ENCODE measurements at places on chromosomes 6 and 20.

GRCh38 chr6:136701045-136701444 lies 91.2 kb downstream of the MAP3K5 start:
- DNase-seq = no peak

DNA sequence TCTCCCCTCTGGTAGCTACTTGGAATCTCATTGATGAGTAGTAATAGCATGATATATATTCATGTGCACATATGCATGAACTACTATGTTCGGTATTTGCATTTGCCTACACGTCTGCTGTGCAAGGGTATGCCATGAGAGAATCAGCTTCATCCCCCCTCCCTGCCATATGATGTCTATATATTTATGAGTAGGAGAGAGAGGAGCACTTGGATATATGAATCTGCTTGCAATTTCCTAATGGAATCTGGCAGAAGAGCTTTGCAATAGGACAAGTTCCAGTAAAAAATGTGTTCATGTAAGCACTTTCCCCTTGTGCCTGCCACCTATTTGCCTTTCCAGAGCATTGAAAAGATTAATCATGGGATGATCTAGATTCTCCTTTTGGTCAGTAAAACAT lies 76.2 kb upstream of the BACH2 start:
- no peak for DNase-seq

DNA sequence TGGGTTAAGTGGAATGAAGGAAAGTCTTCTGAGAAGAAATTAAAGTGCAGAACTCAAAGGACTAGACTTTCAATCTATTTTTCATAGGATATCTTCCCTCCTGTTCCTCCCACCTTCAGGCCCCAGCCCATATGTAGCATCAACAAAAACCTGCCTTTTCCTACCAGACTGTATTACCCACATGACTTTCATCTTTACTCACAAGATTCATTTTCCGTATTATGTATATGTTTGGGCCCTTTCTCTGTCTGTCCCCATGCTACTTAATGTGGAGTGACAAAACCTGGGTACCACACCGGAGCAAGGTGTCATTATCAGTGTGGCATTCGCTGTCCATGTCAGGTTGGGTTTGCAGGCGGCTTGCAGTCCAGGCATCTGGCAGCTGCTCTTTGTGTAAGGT lies 18.8 kb upstream of the CNR1 start:
- no peak for DNase-seq

GRCh38 chr20:35465976-35466375 lies 10.6 kb downstream of the CEP250 start:
- DNase-seq = no peak

- DNase-seq = no peak
Observed at GRCh38 chr6:146355521-146356100, 188.0 kb upstream of the RAB32 start.

- DNase-seq = no peak
Observed at GRCh38 chr6:74248966-74249365, 553.0 kb downstream of the CD109 start.

GRCh38 chr6:134400941-134401340 lies 83.0 kb upstream of the SGK1 start:
- DNase-seq = no peak

- no peak for DNase-seq
Observed at GRCh38 chr6:13233106-13233505, 95.2 kb downstream of the TBC1D7 start.

DNA sequence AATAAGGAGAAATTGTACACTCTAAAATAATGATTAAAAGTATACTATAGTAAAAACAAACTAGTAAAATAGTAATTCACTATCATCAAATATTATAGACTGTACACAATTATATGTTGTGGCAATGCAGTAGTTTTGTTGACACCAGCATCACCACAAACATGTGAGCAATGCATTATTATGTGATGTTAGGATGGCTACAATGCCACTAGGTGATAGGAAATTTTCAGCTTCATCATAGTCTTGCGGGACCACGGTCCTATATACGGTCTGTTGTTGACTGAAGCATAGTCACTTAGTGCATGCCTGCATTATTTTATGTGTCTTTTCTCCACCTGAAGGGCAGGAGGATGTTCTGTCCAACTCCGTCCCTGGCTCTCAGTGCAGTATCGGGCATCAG lies 104.8 kb upstream of the NEDD9 start:
- DNase-seq = no peak

GRCh38 chr6:30757261-30757904 lies 13.0 kb upstream of the IER3 start:
- no peak for DNase-seq

DNA sequence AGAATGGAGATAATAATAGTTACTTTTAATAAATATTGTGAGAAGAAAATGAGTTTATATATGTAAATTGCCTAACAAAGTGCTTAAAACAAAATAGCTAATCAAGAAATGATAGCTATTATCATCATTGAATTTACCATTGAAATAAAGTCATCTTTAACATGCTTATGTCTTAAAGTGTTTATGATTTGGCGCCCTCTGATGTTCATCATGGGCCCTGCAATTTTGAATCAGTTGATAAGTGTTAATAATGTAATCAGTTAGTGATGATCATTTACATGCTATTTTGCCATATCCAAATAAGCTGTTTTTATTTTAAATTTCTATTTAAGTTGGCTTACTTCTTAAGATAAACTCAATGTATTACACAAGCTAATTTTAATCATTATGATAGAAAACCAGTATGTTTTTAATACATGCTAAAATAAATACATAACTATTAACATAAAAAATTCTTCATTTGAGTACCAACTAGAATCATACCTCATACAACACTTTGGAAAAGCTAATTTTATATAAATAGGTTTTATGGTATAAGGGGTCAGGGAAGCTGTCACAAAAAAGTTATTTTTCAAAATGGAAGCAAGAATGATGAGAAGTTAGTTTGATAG lies 39.2 kb upstream of the TPD52L1 start:
- no peak for DNase-seq

DNA sequence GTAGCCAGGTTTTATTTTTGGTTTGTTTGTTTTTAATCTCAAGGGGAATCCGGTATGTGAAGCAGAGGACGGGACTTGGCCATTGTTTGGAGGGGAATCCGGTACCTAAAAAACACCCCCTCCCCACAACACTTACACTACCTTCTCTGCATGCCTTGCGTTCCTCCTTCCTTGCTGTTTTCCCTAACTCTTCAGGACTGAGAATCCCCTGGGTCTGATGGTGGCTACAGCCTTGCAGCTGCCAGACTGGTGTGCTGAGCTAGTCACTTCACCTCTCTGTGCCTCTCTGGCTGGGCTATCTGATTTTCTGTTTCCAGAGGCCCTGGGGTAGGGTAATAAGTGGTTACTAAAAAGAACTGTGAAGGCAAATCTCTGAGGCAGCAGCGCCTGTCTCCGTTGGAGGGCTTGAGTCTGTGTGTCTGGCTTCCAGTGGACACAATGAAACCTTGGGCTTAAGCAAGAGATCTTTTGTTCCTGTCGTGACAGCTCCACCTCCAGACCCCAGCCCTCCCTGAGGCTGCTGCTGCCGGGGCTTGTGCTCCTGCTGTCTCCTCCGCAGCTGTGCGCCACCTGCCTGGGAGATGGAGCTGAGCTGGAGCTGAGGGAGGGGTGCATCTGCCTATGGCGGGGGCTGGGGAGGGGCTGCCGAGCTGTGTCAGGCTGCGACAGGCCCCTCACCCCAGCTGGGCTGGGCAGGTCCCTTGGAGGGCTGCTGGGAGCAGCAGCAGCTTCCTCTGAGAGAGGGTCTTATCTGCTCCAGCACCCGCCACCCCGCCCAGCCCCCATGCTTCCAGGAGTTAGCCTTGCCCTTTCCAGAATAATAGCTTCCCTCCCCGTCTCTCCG lies 65.8 kb upstream of the CCDC167 start:
- peak; percentile 90 for DNase-seq

DNA sequence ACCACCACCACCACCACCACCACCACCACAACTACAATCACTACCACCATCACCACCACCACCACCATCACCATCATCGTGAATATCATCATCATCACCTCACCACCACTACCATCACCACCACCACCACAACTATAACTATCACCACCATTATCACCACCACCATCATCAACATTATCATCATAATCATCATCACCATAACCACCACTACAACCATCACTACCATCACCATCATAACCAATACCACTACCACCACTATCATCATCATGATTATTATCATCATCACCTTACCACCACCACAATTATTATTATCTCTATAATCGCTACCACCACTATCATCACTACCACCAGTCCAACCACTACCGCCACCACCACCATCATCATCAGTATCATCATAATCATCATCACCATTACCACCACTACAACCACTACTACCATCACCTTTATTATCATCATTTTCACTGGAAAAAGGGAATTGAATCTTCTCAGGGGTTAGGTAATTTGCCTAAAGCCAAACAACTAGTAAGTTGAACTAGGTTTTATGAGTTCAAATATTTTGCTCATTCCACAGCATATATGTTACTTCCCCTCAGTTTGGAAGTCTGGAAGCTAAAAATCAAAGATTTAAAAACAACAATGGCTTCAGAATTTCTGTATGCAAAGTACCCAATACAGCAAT lies 8.3 kb downstream of the RIPOR2 start:
- no peak for DNase-seq

DNA sequence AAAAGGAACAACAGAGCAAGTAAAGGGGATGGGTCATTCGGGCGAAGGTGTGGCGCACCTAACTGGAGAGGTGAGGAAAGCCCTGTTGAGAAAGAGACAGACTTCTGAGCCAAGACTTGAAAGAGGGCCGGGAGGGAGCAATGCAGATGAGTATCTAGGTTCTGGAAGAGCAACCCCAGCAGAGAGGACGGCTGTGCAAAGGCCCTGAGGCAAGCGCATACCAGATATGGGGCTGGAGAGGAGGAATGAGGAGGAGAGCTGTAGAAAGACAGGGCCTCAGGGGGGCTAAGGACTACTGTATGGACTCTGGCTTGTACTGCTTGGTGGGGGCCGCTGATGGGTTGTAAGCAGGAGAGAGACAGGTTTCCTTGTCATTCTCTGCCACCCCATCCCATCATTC lies 21.9 kb downstream of the TRERF1 start:
- no peak for DNase-seq

DNA sequence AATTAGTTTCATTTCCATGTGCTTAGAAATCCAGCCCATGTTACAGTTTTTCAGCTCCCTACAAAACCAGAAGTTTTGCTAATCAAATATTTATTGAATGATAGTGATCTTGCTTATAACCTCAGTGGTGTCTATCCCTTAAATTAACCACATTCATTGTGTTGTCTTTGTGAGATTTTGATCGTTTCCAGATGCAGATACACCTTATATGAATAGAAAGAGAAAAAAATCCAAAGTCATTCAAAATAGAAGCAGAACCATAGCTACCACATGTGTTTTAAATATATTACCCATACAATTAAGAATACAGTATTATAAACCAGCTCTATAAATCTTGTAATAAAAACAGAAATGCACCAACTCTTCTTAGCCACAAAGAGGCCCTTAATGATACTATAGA lies 60.6 kb upstream of the RREB1 start:
- no peak for DNase-seq

GRCh38 chr6:83257791-83258190 lies 64.6 kb downstream of the RWDD2A start:
- no peak for DNase-seq

- no peak for DNase-seq
Observed at GRCh38 chr6:77341058-77341986, 122.0 kb downstream of the HTR1B start.

GRCh38 chr20:2578475-2579192 lies 42.3 kb downstream of the TMC2 start:
- no peak for DNase-seq

GRCh38 chr6:90406142-90406794 lies 109.6 kb upstream of the BACH2 start:
- DNase-seq = no peak

- DNase-seq = no peak
Observed at GRCh38 chr20:60250251-60250650, 292.0 kb downstream of the CDH26 start.

DNA sequence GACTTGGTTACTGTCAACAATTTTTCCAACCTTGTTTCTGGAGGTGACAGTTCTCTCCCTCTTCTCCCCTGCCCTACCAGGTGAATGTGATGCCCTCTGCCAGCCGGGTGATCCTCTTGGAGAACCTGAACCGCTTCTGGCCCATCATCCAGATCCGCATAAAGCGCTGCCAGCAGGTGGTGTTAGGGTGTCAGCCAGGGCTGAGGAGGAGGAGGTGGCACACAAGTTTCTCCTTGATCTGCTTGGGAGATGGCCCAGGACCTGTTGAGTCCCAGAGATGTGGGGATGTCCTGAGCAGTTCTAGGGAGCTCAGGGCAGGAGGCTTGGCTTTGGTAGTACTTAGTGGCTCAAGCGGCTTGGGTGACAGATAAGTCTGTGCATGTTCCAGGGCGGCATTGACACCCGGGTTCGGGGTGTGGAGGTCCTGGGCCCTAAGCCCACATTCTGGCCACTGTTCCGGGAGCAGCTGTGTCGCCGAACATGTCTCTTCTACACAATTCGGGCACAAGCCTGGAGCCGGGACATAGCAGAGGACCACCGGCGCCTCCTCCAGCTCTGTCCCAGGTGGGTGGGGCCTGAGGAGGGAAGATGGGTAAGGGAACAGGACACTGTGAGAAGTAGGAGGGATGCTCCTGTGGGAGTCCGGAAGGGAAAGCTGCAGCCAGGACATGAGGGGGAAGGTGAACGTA lies 21.2 kb downstream of the CUL9 start:
- no peak for DNase-seq

- DNase-seq = no peak
Observed at GRCh38 chr6:19169366-19169765, 667.8 kb upstream of the ID4 start.

DNA sequence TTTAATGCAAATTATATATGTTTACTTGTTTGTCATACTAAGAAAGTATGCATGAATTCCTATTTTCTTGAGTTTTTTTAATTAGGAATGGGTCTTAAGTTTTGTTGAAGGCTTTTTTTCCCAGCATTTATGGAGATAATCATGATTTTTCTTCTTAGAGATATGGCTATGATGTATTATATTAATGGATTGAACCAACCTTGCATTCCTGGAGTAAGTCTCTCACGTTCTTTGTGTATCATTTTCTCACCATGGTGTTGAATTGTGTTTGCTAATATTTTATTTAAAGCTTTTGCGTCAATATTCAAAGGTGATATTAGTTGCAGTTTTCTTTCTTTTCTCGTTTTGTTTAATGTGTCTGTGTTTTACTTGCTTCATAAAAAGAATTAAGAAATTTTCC lies 48.4 kb upstream of the SLC35D3 start:
- DNase-seq = no peak

GRCh38 chr6:2984738-2985406 lies 13.5 kb upstream of the SERPINB6 start:
- DNase-seq = peak; percentile 78
